ENCODE measurements at places on chromosomes 4 and X. TPM values are rescaled to one million over a fixed set of nuclear protein-coding genes. Genes with fewer than 3 reads are reported as not detected.

The PFKFB1 gene
- not detected for total RNA-seq

The FAM236D gene
- total RNA-seq = not detected

GRCh38 chr4:56979421-56980072 is 851 bp downstream of the POLR2B start:
- DNase-seq = peak; percentile 9

DNA sequence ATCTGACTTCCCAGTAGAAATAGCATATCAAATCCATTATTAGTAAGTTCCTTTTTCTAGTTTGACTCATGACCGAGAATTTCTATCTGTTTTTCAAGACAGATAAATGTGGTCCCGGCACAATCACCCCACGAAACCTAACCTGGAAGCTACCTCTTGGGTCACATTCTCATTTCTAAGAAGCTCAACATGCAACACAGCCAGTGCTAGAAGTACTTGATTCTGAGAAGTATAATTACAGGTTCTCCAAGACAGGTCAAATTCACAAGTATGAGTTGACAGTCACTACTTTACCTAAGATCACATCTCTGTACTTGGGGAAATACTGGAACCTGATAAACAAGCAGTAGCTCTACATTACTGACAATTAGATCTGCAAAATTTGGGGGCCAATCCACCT is 54.0 kb upstream of the PLAC1 start:
- no peak for DNase-seq

DNA sequence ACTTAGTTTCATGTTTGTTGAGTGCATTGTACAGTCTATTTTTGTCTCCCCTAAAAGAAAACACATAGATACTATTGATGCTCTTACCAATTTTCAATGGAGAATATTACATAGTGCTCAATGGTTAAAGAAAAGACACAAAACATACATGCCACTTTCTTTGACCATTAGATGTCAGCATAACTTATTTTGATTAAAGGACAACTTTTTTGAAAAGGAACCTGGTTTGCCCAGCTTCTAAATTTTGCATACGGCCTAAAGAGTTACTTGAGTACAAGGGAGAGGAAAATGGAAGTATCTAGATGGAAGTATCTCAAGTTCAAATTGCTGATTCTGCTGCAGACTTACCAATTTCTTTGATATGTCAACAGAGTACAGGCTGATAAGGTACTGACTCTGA is 68.5 kb downstream of the METTL14 start:
- no peak for DNase-seq
